NCI-H1694 treated with DMSO at 0.1 percent for 48 hours (cell line): ENCODE measurements at places on chromosomes 5 and 9.

GRCh38 chr9:135926402-135927194 is 19.3 kb upstream of the CAMSAP1 start:
- no peak for DNase-seq

DNA sequence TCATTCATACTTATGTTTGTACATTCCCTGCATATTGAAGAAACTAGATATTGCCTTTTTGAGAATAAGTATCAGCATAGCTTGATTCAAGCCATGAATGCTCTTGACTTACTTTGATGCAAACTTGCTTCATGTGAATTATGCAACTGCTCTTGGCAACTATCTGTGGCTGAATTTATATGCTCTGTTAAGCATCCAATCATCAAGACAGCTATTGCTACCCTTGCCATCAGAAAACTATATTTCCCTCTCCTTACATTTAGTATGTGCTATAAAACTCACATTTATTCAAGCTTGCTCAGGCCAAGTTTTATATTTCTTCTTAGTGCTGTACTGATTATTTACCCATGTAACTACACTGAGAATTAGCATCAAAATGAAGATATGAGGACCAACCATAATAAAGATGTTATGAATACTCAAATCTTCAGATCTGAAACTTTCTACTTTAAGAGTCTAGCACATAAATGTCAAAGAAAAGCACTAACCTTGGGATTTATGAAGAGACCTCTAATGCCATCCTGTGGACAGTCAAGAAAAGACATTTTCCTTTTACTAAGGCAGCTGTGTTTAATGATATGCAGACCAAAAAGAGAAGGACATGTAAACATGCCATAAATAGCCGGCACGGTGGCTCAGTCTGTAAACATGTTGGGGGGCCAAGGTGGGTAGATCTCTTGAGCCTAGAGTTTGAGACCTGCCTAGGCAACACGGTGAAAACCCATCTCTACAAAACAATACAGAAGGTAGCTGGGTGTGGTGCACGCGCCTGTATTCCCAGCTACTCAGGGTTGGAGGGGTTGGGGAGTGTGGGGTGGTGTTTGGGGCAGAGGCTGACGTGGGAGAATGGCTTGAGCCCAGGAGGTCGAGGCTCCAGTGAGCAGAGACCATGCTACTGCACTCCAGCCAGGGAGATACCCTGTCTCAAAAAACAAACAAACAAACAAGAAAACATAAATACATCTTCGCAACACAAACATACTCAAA is 267.0 kb upstream of the TYRP1 start:
- peak; percentile 28 for DNase-seq

GRCh38 chr9:90343366-90343765 is 299.3 kb downstream of the DIRAS2 start:
- DNase-seq: no peak

DNA sequence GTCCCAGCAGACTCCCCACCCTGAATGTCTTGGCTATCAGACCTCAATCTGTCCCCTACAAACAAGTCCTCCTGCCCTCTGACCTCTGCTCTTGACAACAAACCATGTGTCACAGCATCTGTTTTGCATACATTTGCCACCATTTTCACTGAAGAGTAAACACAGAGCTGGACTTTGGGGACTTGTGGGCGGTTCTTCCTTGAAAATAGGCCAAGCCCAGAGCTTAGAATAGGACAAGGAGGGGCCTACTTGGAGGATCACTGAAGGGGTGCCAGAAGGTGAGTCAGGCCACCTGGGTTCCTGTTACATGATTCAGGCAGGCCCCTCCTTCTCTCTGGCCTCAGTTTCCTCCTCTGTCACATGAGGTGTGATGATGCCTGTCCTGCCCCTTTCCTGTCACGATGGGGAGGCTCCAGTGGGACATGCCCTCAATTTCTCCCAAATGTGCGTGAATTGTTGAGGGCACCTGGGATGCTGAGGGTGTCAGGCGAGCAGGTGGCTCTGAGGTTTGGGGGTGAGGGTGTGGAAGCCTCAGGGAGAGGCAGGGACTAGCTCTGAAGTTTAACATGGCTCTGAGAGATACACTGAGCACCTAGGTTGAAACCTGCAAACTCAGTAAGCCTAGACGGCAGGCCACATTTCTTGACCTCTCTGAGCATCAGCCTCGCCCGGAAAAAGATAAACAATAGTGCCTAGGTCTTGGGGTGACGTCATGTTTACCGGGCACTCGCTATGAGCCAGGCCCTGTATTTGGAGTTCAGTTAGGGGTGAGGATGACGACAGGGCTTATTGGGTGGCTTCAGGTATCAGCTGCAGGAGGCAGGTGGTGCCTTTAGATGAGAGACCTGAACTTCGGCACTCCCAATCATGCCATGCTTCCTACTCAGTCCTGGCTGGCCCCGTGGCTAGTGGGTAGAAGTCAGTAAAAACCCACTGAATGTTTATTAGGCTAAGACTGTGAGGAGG is 107.6 kb upstream of the PITX1 start:
- no peak for DNase-seq

DNA sequence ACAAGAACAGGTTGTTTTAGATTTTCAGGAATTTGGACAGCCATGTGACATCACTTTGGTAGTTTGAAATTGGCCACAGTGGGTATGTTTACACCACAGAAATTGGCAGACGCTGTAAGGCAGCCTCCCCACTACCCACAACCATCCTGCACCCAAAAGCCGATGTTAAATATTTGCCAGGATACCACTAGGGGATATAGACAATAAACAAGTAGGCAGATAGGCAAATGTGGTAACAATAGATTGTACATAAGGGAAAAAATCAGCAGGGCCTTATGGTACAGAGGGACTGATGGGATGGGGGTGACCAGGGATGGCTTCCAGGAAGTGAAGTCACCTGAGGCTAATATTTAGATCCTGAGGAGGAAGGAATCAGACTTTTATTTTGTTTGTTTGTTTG is 31.1 kb upstream of the DUSP1 start:
- no peak for DNase-seq

DNA sequence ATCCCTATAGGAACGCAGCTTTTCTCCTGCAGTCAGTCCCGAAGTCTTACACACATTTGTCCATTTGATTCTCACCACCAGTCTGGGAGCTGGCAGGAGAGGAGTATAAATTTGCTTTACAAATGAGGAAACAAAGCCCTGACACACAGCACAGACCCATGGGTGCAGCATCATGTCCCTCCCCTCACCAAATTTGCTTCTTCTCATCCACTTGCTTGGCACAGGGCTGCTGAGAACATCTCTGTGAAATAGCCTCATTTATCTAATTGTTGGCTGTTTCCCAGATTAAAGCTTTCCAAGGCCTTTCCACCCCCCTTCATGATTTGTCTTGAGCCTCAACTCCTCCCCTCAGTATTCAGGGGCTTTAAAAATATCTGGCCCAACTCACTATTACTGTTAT is 11.3 kb upstream of the ADRB2 start:
- DNase-seq: no peak

DNA sequence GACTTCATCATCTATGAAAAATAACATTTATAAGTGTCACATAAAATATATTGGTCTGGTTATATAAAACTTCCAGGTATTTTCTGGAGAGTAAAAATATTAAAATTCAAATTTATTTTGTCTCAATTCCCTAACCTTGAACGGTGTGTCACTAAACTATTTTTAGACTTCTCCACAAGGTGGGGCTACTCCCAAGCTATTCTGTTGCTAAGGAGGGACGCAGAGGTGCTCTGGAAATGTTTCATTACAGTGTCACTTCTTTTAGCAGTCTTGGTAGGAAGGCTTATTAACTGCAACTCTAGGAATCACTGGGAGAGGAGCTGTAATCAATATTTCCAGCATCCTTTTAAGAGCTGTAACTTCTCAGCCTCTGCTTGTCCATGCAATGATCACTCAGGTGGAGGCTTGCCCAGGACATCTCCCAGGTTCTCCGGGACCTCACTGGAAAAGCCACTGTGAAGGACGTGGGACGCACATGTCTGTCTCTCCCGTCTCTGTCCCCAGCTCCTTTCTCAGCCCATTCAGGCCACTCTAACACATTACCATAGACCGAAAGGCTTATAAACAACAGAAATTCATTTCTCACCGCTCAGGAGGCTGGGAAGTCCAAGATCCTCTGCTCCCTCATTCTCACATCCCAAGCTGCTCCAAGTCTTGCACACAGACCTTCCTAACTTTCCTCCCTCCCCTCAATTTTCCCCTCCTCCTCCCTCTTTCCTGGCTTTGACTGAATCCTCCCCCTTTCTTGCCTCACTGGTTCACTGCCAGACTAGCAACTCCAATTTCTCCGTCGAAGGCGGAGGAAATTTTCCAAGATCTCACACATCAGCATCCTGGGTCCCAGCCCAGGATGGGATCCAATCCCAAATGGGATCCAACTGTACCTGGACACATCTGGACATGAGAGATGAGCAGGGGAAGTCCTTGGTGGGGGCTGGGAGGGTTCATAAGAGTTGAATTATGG is 32.7 kb upstream of the DNAH5 start:
- DNase-seq: peak; percentile 60

GRCh38 chr9:10265153-10265631 is 347.6 kb downstream of the PTPRD start:
- no peak for DNase-seq

DNA sequence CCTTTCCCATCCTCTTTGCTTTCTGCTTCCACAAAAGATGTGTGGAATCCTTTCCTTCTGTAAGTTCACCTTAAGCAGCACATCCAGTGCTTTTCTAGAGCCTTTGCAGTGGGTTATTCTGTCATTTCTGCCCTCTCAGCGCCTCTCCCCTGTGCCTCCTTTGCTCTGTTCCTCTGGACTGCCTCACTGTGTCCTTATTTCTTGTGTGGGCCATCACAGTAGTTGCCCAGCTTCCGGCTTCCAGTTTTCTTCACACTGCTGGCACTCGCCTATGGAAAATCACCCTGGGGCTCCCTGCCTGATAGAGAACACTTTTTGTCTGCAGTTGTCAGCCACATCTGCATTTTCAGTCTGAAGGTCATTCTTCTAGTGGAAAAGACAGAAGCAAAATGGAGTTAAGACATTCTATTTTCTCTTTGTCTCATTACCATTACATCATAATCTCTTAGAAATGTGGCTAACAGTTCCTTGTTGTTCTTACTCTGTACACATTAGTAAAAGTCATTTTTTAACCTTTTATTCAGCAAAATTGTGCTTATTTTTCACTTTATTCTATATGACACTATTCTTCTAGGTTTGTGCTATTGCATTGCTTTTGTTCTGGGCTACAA is 64.1 kb upstream of the ZNF608 start:
- DNase-seq: no peak

DNA sequence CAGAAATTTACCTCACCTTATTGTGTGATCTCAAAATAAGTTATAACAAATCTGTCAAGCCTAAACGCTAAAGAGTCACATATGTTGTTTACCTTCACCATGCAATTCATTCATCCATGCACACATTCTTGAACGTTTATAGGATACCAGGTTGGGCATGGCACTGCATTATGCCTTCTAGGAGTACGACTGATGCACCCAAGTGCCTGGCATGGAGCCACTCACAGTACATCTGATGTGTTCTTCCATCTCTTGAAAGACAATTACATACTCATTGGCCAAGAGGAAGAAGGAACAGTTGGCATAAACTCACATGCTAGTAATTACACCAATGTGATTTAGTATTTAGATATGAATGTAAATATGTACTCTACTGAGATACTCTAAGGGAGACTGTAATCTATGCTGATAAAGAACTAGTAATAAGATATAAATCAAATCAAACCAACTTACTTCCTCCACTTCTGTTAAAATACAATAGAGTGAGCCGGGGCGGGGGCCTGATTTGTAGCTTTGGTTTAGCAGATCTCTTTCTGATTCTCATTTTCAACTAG is 90.7 kb downstream of the LPAR1 start:
- DNase-seq: peak; percentile 44

DNA sequence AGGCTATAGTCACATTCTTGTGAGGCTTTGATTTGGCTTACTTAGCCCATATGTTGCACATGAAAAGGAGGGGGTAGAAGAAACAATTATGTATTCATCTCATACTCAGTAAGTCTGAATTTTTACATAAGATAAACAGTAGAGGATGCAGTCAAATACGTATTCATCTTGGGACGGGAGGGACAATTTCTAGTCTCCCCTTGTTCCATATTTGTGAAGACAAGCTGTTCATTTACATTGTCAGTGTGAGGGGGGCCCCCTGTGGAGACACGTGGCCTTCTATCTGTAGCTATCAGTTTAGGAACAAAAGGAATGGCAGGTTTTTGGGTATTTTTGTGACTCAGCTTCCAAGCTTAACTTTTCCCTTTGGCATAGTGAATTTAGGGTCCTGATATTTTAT is 49.2 kb upstream of the PPP1R2B start:
- DNase-seq: no peak

GRCh38 chr9:109387206-109387605 is 66.3 kb upstream of the EPB41L4B start:
- DNase-seq: no peak
